Globus pallidus (tissue), 1 donor: ENCODE measurements at places on chromosomes 13 and 19.
A peak's percentile ranks its signal among the peaks of the same experiment; 100 is the strongest.

DNA sequence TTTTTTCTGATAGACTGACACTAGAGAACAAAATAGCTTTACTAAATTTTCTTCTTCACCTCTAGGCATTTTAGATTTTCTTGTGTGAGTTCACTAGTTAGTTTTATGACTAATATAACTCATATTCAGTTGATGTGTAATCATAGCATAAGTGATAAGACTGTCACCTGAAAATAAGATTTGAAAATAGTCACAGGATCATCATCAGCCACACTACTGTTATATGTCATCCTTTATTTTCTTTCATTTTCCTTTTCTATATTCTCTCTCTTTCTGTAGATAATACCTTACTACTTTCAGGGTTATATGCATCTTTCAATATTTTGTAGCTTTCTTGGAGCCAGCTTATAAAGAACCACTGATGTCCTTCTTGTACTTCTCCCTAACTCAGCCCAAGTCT, 292.6 kb downstream of the TDRD3 start:
- no peak for DNase-seq

DNA sequence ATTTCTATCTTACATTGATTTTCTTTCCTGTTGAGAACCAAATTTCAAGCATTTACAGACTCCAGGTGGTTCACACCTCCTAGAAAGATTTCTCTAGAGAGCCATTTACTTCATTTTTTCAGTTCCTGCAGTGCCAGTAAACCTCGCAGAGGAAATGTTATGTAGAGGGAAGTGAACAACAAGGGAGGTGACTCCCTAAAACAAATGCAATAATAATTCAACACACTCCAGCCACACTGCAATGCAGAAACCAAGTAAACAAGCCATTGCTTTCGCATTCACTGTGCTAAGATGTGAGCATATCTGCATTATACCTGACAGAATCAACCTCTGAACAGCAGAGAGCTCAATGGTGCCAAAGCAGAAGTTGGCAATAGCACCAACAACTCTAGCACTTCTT, 215.1 kb downstream of the RBM26 start:
- peak; percentile 1 for DNase-seq

GRCh38 chr13:21966014-21966413, 295.1 kb downstream of the FGF9 start:
- DNase-seq = no peak

- no peak for DNase-seq
Observed at GRCh38 chr19:7872306-7873204, 1.6 kb downstream of the PRR36 start.

GRCh38 chr13:99376924-99377323, 69.7 kb upstream of the GPR183 start:
- no peak for DNase-seq

- DNase-seq = peak; percentile 64
Observed at GRCh38 chr19:38710928-38711725, 33.1 kb downstream of the CAPN12 start.

DNA sequence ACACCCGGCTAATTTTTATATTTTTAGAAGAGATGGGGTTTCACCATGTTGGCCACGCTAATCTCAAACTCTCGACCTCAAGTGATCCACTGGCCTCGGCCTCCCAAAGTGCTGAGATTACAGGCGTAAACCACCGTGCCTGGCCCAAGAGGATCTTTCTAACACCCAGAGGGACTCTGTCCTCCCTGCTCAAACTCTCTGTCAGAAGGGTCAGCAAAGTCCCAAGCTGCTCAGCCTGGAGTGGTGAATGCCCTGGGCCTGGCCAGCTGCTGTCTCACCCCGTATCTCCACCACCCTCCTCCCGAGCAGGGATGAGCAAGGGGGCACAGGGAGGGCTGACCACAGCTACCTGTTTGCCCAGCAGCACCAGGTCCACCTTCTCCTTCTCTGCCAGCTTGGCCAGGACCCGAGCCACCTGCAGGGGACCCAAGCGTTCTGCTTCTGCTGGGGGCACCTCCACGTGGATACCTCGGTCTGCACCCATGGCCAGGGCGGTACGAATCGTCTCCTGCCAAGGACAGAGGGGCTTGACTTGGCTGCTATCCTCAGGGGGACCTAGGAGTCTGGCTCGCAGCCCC, 10.9 kb upstream of the VSIG10L start:
- no peak for DNase-seq

- DNase-seq = no peak
Observed at GRCh38 chr13:52348983-52349780, 56.8 kb downstream of the THSD1 start.

GRCh38 chr19:10863107-10863717, 8.1 kb upstream of the CARM1 start:
- no peak for DNase-seq

DNA sequence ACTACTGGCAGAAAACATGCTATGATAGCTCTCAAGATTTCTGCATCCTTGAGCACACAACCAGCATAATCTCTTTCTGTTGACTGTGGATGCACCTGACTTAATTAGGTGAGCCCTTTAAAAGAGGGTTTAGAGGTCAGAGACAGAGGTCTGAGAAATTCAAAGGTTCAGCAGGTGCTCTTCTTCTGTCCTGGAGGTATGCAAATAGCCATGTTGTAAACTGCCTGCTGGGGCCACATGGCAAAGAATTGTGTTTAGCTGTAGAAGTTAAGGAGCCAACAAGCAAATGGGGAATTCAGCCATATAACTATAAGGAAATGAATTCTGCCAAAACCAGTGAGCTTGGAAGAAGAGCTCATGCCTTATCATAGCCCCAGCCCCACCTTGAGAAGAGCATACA, 11.6 kb upstream of the DCLK1 start:
- no peak for DNase-seq

DNA sequence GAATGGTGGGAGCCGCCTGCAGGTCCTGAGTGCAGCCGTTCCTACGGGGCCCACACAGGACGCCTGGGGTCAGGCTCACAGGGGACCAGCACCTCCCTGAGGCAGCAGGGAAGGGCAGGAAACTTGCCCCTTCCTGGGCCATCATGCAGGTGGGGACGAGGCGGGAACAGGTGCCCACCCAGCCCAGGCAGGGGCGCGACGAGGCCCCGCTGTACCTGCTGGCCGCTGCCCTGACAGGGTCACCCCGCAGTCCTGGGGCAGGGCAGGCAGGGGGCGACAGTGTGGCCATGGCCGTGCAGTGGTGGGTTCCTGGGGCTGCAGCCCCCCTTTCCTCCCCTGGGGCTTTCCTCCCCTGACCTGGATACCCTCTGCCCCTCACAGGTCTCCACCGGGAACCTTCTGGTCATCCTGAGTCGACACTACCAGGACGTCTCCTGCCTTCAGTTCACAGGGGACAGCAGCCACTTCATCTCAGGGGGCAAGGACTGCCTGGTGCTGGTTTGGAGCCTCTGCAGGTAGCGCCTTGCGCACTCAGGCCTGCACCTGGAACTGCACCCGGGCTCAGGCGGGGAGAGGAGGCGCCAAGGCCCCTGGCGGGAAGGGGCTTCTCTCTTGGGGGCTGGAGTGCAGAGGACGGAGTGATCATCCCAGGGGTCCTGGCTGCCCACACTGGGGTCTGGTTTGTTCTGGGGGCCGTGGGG, 5.4 kb downstream of the WDR18 start:
- DNase-seq = no peak

- no peak for DNase-seq
Observed at GRCh38 chr19:10290357-10290875, 664 bp downstream of the ICAM5 start.

DNA sequence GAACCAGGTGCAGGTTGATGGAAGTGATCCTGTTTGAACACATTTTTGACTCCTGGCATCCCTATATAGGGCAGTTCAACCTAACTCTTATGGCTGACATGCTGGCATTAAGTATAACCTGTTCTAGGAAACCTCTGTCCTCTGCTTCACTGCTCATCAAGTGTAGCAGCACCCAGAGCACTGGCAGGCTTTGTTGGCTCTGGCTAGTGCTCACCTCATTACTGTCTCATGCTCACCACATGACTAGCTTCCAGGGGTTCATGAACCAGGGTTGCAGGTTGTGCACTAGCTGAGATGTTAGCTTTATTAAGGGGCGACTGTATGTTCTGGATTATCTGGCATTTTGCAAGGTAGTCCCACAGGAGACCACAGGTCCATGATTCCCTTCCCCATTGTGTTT, 63.6 kb downstream of the B3GLCT start:
- DNase-seq = no peak

DNA sequence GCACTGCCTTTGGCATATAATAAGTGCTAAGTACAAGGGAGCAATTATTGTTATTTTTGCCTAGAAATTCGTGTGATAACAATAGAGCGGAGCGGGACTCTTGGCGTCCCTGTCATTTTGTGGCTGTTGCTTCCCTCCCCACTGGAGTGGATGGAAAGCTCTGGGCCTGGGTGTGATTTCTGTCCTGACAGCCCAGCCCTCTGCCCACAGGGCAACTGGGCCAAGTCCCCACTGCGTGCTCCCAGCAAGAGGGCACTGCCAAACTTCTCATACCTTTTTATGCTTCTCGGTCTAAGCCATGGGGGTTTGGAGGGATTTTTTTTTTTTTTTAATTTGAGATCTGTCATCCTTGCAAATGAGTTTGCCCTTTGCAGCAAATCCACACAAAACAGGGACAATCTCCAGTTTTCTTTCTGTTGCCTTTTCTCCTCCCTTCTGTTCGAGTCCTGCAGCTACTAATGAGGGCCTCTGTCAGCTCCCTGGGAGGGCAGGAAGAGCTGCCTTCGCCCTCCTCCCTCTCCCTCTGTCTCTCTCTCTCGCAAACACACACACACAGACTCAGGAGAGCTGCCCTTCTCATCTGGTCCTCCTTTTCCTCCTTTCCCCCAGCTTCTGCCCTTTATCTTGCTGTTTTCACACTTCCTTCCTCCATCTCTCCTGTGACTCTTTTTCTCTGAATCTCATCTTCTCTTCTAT, 103.9 kb downstream of the DNAJC15 start:
- DNase-seq = no peak

- no peak for DNase-seq
Observed at GRCh38 chr19:51147663-51148062, 5.6 kb downstream of the SIGLEC7 start.
